ENCODE measurements at places on chromosomes 2 and 18.

- no peak for DNase-seq
Measured at GRCh38 chr2:70688427-70688826, 79.6 kb downstream of the ADD2 start.

- no peak for DNase-seq
Measured at GRCh38 chr2:118596620-118597019, 250.8 kb downstream of the EN1 start.

DNA sequence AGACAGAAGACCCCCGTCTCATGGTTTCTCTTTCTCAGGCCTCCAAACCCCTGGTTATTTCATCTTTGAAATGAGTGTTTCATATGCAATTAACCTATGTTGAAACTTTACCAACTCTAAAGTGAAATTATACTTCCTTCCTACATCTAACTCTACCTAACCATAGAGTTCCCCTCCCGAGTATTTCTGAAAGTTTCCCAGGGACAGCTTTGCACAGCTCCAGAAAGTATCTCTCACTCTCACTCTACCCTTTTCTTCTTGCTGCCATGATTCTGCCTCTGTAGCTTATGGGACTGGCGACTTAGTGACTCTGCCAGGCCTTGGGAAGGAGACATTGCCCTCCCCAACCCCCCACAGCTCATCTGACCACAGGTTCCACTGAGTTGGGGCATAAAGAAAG lies 107.9 kb downstream of the B3GNT2 start:
- no peak for DNase-seq

- no peak for DNase-seq
Measured at GRCh38 chr2:168134485-168134884, 112.9 kb downstream of the STK39 start.

- no peak for DNase-seq
Measured at GRCh38 chr18:61710082-61710620, 182.7 kb downstream of the RNF152 start.

GRCh38 chr2:1603521-1603920 lies 140.8 kb downstream of the PXDN start:
- DNase-seq = no peak

DNA sequence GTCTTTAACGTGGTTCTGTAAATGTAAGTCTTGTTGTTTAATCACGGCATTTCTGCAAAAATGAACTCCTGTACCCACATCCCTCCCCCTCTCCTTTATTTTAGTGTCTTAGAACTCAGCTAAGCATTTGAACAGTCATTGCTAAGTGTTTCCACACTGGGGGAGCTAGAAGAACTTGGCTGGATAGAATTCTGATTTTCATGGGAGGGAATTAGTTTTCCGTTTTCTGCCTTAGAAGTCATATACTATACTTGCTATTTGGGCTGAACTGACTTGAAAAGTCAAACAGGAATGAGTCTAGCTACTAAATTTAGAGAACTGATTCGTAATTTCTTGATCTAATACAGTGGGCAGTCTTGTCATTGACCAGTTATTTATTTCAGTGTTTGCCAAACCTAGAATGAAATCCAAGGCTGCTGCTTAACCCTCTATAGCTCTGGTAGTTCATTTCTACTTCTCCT lies 61.1 kb downstream of the FMNL2 start:
- no peak for DNase-seq

DNA sequence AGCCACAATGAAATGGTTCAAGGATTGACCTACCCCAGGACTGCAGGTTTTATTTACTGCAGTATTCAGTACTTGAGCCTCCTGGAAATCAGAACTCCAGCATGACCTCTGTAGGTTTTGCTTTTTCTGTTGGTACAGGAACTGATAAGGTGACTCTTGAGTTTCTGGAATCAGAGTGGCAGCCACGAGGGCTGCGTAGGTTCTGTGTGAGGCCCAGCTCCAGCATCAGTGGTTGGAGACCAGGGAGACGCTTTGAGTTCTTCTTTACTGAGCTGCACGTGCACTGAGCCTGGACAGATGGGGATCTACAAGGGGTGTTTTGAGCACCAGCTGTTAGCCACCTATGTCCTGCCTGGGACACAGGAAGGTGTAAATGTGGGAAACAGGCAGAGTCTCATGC lies 222.7 kb upstream of the EPAS1 start:
- no peak for DNase-seq

- DNase-seq = peak; percentile 22
Measured at GRCh38 chr18:69725009-69725408, 222.7 kb downstream of the CD226 start.

DNA sequence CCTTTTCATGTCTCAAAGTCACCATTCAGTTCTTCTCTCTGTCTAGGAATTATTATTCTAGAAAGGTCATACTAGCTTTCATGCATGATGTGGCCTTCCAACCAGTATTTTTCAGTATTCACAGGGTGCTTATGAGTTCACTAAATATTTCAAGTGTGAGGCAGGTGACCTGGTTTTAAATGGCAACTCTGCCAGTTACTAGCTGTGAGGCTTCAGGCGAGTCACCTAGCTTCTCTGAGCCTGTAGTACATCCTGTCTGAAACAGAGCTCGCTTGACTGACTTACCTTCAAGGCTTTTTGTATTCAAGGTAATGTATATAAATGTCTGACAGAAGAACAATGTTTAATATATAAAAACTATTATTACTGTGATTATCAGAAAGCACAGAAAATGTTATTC lies 19.4 kb upstream of the ACVR1 start:
- DNase-seq = no peak

DNA sequence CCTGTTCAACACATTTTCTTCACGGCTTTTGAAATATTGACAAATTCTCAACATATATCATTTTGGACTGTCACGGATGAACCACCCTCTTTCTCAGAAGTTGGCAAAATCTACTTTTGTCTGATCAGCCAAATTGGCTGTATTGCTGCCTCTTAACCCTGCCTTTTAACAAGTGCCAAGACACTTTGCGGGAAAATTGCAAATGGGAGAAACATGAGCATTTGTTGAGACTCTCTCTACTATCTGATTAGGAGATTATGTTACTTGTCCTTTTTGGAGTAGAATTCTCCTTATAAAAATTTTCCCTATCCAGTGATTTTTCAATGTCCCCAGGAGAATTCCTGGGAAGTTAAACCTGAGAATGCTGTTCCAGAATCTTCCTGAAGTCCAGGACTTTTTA lies 256.2 kb upstream of the ZSWIM2 start:
- no peak for DNase-seq

DNA sequence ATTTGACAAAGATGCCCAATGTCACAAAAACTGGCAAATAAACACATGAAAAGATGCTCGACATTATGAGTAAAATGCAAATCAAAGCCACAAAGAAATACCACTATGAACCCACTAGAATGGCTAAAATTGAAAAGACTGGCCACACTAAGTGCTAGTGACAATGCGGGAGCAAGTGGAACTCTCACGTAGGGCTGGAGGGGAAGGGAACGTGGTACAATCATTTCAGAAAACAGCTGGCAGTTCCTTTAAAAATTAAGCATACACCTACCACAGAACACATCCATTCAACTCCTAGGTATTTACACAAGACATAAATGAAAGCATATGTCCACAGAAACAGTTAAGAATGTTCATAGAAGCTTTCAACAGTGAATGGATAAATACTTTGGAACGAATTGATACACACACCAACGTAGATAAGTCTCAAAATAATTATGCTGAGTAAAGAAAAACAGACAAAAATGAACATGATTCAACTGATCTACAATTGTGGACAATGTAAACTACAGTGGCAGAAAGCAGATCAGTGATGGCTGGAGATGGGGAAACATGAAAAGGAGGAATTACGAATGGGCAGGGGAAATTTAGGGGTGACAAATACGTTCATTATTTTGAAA lies 71.7 kb downstream of the MYOM1 start:
- no peak for DNase-seq

DNA sequence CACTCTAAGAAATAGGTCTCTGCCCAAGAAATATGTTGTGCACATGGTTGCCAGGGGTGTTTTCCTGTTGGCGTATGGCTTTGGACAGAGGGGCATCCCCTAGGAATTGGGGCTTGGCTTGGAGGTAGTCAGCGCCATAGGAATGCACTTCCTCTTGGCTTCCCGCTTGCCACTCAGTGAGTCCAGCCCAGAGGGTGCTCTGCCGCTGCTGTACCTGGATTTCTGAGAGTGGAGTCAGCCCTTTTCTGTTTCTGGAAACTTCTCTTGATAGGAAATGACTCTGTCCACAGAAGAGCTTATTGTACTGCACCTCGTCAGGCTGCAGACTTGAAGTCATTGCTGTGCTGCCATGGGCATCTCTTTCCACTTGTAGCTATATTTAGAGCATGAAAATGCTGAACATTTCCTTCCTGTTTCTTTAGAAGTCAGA lies 116.7 kb upstream of the MGAT5 start:
- no peak for DNase-seq

DNA sequence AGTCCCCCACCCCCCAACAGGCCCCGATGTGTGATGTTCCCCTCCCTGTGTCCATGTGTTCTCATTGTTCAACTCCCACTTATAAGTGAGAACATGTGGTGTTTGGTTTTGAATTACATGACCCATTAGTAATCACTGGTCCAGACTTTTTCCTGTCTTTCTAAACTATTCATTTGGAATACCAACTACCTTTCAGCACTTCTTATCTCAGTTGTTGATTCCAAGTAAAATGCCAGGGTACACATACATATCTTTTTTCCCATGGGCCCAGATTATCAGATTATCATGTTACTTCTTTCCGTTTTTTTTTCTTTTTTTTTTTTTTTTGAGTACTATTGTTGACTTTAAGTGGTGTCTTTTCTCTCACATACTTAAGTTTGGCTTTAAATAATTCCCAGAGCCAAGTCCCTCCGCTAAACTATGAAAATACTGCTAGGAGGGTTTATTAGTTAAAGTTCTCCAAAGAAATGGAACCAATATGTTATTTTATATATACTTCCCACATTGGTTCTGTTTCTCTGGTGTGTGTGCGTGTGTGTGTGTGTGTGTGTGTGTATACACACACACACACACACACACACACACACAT lies 389.3 kb downstream of the IRS1 start:
- no peak for DNase-seq

GRCh38 chr2:68765739-68766375 lies 31.2 kb downstream of the ARHGAP25 start:
- DNase-seq = no peak

- DNase-seq = no peak
Measured at GRCh38 chr2:241551599-241551997, 6.9 kb upstream of the BOK start.

GRCh38 chr2:221204699-221205098 lies 367.4 kb downstream of the EPHA4 start:
- no peak for DNase-seq

DNA sequence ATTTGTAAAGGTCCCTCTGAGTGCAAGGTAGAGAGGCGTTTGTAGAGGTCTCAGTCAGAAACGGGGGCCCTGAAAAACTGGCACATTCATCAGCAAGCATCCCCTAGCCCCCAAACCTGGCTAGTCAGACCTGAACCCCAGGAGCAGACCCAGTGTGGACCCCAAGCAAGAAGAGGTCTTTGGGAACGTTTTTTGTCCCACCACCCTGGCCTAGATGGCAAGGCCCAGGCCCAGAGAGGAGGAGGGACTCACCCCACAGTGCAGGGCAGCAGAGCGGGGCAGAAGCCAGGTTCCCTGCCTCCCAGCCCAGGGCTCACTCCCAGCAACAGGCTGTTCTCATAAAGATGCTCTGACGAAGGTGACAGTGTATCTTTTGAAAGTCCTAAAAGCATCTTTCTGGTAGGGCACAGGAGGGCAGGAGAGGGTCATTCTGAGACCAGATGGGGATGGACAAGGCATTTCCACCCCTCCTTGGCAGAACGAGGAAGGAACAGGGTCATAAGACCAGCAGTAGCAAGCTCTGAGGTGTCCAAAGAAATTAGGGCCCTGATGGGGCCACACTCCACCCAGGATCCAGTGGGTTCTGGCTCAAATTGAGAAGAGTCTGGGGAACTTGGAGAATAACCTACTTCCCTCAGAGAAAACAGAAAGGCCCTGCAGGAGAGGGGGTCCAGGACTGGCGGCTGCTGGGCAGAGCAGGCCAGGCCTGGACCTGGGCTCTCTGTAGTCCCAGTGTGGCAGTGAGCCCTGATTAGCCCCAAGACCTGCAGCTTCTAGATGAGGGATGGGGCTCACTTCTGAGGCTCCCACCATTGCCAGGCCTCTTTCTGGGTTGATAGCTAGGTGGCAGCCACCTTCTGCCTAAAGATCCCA lies 18.2 kb downstream of the ADRA2B start:
- no peak for DNase-seq

GRCh38 chr18:51621113-51621863 lies 423.8 kb upstream of the MEX3C start:
- peak; percentile 50 for DNase-seq

DNA sequence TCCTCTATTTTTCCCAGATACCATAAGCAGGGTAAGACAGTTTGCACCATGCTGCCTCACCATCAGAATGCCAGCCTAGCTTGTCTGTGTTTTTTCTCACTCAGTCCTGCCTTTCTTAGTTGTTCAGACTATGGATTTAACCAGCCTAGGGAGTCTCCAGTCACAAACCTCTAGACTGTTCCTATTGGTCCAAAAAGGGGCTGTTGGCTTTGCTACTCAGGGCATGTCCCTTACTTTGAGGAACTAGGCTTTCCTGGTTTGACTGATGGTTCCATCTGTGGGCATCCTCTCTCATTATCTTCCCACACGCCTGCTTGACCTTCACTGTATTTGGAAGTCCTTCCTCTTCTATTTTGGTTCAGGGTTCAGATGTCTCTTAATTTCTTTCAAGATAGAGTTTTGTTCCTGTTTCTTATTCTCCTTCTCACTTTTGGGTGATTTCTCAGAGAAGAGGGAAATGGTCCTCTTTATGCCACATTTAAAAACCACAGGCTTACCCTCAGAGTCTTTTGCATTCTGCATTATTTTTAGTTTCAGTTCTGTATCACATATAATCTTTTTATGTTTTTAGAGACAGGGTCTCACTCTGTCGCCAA lies 31.3 kb upstream of the TMEM131 start:
- no peak for DNase-seq

DNA sequence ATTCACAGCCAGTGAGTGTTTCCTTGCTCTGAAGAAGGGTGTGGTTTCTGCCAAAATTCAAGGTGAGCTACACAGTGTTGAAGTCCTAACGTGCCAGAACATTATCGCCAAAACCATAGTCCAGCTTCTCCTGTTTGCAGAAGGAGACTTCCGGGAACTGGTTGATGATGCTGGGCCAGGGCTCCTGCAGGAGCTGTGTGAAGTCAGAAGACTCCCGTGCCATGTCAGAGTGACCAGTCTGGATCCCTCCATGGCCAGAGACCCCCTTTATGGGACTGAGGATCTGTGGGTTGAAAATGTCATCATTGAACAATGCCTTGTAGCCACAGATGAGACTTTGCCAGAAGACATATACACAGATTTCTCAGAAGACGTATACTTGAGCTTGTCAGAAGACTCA lies 96.0 kb upstream of the RAB12 start:
- DNase-seq = no peak

- no peak for DNase-seq
Measured at GRCh38 chr18:77074431-77074830, 58.2 kb downstream of the MBP start.

DNA sequence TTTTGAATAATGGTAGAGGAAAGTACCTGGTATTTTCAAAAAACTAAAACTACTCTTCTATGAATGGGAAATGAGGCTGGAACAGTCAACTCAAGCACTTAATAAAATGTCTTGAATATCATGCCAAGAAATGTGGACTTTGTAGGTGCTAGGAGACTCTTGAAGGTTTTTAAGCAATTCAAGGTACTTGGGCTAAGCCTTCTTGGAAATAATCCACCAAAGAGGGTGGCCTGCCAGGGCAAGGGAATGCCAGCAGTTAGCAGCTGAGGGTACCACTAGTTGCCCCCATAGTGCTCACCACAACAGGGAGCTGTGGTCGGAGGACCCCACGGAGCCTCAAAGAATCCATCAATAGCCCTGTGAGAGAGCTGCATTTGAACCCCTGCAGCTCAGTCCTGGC lies 14.6 kb upstream of the ACYP2 start:
- DNase-seq = no peak

All from anterior cingulate cortex (tissue), 58 donors.